ENCODE measurements at places on chromosomes 12 and 14.

DNA sequence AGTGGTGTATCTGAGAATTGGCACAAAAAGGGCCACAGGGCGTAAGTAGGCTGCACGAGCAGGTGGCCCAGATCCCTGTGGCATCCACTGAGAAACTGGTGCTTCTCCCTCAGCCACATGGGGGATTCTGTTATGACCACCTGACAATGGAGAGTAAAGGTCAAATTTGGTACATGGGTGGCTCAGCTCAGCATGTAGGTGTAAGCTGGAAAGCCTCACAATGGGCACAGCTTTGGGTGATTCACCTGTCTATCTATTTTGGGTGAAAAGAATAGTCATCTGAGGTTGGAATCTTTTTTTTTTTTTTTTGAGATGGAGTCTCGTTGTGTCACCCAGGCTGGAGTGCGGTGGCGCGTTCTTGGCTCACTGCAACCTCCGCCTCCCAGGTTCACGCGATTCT is 163.4 kb upstream of the TMEM260 start:
- no peak for DNase-seq

GRCh38 chr14:74848768-74849167 is 27.2 kb downstream of the PROX2 start:
- DNase-seq: no peak

DNA sequence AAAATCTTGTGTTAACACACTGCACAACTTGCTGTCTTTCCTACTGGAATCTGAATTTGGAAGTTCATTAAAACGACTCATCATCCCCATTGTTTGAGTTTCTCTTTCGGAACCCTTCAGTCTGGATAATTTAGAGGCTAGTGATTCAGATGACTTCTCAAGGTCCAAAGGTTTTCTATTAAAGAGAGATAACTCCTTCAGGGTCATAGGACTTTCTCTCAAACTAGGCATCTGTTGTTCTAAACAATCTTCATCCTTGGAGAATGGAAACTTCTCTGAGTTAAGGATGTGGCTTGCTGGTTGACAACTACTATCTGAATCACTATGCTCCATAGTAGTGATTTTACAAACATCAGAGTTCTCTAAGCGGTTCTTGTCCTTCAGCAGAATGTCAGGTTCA is 4.4 kb downstream of the MLH3 start:
- no peak for DNase-seq

DNA sequence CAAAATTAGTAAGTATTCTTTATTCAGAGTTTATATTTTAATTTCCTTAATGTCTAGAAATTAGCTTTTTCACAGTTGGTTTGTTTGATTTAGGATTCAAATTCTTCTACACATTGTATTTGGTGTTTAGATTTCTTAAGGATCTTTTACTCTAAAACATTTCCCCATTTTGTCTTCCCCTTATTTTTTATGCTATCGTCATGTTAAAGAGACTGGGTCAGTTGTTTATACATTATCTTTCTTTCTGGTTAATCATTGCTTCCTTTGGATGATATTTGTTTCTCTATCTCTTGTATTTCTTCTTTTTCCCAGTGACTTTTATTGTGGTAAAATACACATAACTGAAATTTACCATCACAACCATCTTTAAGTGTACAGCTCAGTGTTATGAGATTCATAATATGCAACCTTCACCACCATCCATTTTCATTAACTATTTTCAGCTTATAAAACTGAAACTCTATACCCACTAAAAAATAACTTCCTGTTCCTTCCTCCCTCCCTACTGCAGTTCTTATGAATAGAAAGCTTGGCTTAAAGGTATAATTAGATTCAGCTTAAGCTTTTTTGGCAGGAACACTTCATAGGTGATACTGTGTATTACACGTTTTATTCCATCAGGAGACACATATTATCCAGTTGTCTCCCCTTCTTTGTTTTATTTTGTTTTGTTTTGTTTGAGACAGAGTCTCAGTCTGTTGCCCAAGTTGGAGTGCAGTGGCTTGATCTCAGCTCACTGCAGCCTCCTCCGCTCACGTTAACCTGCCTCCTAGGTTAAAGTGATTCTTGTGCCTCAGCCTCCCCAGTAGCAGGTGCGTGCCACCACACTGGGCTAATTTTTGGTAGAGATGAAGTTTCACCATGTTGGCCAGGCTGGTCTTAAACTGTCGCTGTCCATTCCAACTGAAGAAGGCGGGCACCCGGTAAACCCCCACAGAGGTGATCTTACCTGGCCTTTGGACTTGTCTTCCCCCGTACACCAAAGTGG is 45.0 kb downstream of the NOPCHAP1 start:
- DNase-seq: no peak

DNA sequence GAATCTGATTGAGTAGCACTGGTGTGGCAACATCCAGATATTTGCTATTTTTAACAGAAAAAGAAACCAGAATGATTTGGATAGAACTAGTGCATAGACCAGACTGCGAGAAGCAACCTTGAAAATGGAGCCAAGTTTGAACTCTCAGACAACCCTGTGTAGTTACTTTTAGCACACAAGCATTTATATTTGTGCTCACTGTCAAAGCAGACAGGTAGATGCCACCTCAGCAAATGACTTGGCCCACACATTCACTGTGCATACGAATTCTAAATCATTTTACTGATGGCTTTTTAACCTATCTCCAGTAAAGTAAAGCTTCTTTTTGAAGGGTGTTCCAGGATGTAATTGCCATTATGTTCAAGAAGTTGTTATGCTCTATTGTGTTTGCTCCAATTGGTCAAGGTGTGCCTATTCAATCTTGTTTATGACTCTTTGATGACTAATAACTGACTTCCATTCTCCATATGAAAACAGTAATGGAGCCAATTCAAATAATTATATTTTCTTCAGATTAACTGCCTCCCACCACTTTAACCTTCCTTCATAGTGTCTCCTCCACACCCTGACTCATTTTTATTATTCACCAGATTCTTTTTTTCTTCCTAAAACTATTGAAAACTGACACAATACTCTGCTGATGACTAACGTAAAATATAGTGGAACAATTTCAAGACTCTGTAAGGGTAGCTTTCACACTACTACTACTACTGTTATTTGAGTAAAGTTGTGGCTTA is 138.5 kb downstream of the CCER1 start:
- DNase-seq: no peak

GRCh38 chr14:25666877-25667276 is 616.9 kb upstream of the STXBP6 start:
- no peak for DNase-seq

All from COLO829 (cell line).